ENCODE measurements at places on chromosomes 4 and X.

GRCh38 chr4:128979934-128980333, 113.4 kb downstream of the SCLT1 start:
- DNase-seq = peak; percentile 93

DNA sequence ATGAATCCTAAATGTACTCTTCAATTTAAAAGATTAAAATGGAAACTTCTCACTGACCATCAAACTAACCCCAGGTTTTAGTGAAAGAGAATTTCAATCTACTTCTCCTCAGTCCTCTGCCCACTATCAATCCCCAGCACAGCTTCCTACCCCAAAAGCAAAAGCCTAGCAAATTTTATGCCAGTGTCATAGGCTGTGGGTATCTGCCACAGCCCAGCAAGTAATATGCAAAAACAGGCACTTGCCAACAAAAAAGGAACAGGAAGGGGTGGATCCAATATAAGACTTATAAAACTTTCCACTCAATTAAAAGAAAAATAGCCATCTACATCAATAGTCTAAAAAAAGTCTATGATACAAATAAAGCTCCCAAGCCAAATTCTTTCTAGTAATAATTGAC, 22.3 kb downstream of the CAMK2D start:
- DNase-seq = no peak

GRCh38 chrX:97158269-97158668, 274.6 kb downstream of the RPA4 start:
- no peak for DNase-seq

DNA sequence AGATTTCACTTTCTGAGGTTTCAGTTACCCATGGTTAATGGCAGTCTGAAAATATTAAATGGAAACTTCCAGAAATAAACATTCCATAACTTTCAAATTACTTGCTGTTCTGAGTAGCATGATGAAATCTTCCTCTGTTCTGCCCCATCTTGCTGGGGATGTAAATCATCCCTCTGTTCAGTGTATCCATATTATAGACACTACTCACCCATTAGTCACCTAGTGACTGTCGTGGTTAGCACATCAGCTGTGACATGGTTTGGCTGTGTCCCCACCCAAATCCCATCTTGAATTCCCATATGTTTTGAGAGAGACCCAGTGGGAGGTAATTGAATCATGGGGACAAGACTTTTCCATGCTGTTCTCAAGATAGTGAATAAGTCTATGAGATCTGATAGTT, 125.5 kb upstream of the GIMD1 start:
- peak; percentile 33 for DNase-seq

- DNase-seq = peak; percentile 73
These were observed 214.8 kb downstream of the SPCS3 start for GRCh38 chr4:176534566-176534965.

- DNase-seq = no peak
These were observed 21.0 kb downstream of the LAS1L start for GRCh38 chrX:65513610-65514009.

DNA sequence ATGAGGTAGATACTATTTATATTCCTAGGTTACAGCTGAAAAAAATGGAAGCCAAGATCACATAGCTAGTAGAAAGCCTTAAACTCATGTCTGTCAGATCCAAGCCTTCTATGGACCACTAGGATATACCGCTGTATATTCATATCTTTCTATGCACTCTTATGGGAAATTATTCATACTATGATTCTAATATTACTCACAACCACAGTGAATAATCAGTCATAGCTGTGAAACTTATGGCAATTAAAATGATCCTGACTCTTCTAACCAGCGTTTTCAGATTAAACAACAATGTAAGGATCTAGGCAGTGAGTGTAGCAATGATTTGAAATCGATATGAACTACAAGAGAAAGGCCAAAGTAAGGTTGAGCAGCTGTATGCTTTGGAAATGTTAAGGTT, 111.0 kb downstream of the RASGEF1B start:
- DNase-seq = no peak

DNA sequence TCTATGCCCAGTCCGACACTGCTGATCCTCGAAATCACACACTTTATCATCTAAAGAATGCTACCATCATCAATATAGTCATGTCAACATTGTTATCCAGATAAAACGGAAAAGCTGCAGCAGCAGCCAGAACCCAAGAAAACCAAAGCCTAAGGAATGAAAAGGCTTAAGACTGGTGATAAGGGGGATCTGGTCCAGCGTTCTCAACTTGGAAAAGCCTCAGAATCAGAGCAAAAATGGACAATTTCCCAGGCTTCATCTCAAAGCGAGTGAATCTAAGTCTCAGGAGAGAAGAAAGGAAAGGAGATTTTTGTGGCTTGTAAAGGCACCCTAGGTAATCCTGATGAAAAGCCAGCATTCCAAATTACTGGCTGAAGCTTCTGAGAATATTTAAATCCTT, 8.2 kb downstream of the ZNF518B start:
- peak; percentile 71 for DNase-seq

- no peak for DNase-seq
These were observed 14.5 kb upstream of the GTPBP6 start for GRCh38 chrX:332916-333610.

DNA sequence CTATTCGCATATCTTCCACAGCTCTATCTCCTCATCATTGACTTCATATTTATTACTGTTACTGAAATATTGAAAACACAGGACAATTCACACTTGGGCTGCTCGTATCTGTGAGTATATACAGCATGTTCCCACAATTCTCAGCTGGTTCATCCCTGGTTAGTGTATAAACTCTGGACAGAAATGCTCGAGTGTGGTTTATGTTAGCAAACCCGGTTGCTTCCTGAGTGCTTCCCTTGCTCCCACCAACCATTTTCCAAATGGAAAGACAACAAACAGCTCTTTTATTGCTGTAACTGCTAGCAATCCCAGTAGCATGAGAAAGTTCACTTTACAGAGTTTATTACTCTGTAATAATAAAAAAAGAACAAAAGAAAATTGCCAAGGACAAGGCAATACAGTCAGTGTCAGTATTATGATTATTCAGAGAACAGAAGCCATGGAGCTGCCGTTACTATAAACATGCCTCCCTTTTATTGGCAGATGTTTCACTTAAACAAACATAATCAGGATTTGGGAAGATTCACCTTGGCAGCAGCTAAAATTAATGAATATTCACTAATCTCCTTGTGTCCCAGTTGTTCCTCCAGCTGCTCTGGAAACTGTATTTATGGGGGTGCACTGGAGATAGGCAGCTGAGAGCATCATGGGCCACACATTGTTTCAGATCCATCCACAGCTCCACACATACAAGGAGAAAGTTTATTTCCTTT, 134.1 kb upstream of the GUCY1A1 start:
- no peak for DNase-seq

DNA sequence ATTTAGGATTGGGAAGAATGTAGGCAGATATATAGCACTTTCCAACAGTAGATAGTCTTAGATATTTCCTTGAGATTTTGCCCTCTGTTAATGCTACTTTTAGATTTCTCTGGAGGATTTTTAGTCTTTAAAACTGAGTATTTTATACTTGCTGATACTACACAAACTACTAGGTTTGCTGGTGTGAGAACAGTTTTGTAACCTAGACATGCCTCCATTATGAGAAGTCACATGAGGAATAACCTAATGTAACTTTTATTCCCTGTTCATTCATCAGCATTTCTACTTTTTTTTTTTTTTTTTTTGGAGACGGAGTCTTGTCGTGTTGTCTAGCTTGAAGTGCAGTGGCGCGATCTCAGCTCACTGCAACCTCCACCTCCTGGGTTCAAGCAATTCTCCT, 137.2 kb downstream of the RAPGEF2 start:
- no peak for DNase-seq

DNA sequence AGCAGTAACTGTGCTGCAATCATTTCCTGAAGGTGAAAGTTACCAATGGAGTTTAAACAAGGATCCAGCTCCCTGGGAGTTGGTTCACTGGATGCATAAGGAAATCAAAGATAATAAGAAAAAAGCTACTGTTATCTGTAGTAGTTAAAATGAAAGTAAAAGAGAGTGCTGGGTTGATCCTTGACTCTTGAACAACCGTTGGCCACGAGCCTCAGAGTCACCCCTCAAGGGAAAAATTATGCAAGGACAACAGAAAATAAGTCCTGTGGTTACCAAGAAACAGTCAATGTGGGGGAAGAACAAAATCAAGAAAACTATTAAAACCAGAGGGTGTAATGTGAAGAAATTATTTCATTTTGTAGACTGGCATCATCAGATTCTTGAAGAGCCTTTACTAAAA, 49.7 kb upstream of the DDIT4L start:
- peak; percentile 12 for DNase-seq

DNA sequence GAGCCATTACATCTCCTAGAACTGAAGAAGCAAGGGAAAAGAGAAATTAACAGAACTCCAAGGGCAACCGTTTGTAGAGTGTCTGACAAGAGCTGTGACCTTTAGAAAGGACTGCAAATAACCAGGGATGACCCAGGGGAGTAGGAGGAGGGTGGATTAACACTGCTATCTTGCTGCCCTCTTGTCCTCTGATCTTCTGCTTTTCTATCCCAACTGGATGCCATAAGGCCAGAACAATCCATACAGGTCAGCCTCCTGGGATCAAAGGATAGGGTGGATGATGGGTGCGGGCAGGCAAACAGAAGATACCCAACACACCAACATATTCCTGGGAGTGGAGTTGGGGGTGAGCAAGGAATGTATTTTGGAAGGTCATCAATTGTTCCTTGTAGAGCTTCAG, 19.8 kb upstream of the PDE5A start:
- no peak for DNase-seq

DNA sequence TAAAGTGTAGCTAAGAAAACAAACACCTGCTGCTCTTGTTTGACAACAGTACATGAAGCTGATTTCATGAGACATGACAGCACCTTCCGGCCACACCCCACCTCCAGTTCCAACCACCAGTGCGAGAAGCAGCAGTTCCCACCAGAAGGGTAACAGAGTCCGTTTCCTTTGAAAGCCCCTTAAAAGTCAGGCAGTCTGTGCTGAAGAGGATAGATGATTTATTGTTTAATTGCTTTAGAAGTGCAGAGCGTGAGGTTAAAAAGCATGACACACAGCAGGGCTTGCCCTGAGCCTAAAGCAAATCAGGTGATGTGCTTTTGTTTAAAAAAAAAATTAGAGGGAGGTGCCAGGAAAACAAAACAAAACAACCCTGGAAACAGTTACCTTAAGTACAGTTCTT, 82.6 kb downstream of the HADH start:
- DNase-seq = no peak

GRCh38 chr4:103318327-103318726, 120.2 kb upstream of the CENPE start:
- no peak for DNase-seq

GRCh38 chrX:124208660-124209059, 123.8 kb upstream of the TEX13D start:
- no peak for DNase-seq

DNA sequence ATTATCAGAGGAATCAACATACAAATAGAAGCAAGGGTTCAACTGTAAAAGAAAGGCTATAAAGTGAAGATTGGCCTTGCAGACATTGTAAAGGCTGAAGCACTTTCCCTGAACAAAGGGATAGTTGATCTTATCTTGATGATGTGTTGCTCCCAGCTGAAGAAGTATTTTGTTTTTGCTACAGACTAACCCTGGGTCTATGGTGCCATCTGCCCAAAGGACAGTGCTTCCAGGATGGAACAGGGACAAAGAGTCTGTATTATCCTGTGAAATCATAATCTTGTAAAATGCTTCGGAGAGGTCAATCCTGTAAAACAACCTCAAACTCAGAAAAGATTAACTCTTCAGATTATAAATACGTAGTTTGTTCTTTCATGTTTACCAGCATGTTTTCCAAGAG, 251.7 kb upstream of the ANKRD50 start:
- DNase-seq = no peak

GRCh38 chrX:134599184-134599914, 58.9 kb downstream of the PLAC1 start:
- DNase-seq = peak; percentile 95

DNA sequence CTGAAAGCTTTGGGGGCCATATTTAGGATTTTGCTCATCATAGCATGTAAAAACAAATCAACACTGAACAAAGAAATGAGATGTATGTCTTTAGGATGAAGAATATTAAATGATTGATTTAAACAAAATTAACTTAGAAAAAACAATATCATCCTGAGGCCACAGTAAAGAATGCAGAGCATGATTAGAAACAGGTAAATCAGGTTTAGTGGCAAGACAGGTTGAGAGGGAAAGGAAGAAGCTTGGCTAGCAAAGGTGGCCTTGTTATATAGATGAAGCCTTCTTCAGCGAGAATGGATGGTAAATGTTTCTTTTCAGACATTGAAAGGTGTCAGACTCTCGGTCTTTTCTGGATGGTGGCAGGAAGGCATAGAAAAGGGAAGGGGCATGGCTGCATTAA, 11.9 kb upstream of the MAGEB16 start:
- DNase-seq = no peak

- DNase-seq = no peak
These were observed 55.3 kb downstream of the FHDC1 start for GRCh38 chr4:152991398-152991797.

GRCh38 chr4:21211846-21212245, 511.6 kb downstream of the PACRGL start:
- no peak for DNase-seq

DNA sequence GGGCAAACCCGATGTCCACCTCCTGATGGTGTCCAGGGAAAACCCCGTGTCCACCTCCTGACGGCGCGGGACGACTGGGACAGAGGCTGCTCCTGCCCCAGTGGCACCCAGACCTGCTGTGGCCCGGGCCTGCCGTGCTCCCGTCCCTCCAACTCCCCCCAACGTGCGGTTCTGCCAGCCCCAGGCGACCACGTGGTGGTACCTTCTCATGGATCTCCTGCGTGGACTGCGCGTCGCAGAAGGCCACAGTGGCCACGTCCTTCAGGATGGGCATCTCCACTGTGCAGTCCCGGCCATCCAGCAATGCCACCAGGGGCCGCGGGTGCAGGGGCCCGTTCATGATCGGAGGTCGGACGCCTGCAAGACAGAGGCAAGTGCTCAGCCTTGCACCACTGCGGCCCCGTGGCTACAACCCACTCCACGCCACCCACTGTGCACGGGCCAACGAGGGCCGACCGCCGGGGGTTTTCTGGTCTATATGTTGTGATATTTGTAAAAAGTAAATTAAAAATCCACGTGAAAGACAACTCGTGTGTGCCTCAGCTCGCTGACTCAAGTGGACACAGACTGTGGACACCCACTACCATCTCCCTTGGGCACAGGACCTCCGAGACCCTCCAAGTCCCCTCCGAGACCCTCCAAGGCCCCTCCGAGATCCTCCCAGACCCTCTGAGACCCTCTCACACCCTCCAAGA, 10.8 kb downstream of the CTBP1 start:
- no peak for DNase-seq

DNA sequence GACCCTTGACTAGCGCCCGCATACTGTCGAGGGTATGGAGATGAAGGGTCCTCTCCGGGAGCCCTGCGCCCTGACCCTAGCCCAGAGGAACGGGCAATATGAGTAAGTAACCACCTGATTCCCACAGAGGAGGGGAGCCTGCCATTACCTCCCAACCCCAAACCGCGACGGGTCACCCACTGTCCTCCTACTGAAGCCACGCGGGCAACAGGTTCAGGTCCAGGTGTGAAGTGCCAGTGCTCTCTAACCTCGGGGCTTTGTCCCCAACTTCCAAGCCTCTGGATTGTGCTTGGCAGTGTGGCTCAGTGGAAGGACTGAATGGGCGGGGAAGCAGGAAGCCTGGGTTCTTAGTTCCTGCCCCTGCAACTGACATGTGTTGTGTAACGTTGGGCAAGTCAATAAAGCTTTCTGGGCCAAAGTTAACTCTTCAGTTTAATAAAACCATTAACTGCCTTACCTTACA, 694 bp downstream of the OCRL start:
- peak; percentile 10 for DNase-seq

All from fibroblast of the aortic adventitia (primary cell).